ENCODE measurements at places on chromosomes 3 and 15. TPM values are rescaled to one million over a fixed set of nuclear protein-coding genes. Genes with fewer than 3 reads are reported as not detected.

DNA sequence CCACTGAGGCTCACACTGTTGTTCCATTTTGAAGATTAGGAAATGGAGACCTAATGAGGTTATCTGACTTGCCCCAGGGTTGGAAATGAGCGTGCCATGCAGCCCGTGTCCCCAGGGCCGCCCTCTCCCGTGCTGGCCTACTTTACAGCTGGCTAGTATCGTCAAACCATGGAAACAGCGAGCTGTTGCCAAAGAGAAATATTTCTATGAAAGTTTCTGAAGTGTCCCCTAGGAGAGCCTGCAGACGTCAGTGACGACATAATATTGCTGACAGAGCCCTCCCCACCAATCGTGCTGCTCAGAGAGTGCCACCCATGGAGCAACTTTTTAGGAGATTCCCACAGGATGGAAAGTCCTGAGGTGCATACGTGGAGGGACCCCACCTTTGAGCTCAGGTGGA, 11.2 kb upstream of the FAM174B start:
- H3K27ac ChIP-seq = no peak overlapping the region
- peaks cover 42% of the 10 kb centered on the region for H3K4me1 ChIP-seq
- no peak for DNase-seq
- no peak overlapping the region for H3K4me3 ChIP-seq

CPN2 gene
- total RNA-seq = not detected

SLC33A1 gene
- total RNA-seq = 21.8 TPM

GHSR gene
- total RNA-seq = not detected

GOLGA8H gene
- total RNA-seq = 0.24 TPM

DNA sequence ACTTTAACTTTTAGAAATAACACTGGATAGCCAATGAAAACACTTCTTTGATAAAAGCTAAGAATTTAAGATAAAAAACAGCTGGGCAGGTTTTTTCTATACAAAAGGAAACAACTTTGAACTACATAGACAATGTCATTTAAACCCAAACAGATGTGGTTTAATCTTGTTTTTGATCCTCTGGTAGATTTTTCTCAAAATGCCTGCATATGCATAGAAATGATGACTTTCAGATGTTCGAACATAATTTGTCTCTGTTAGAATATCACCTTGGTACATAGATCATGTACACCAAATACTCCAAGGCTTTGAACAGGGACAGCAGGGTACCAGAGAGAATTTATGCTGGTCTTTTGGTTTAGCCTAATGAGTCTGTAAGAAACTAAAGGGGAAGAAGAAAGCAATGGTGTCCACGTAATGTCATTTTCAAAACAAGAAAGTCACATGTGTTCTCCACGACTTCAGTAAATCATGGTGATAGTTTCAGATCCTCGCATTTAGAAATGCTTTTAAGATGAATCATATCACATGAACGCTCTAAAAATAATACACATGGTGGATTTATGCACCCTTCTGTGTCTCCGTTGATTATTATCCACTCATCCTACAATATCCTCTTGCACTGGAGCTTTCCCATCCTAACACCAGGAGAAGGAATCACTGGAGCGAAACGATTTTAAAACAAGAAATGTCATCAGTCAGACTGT, 160.1 kb upstream of the PDZRN3 start:
- no peak overlapping the region for H3K27ac ChIP-seq
- no peaks in the 10 kb centered on the region for H3K4me1 ChIP-seq
- DNase-seq = no peak
- no peaks in the 10 kb centered on the region for H3K36me3 ChIP-seq

GPR15 gene
- not detected for total RNA-seq

ARL6 gene
- total RNA-seq = 8.1 TPM

ZNF662 gene
- not detected for total RNA-seq

GRCh38 chr3:46538803-46539442, 27.2 kb downstream of the LRRC2 start:
- no peak for DNase-seq
- no peak overlapping the region for H3K27ac ChIP-seq
- no peaks in the 10 kb centered on the region for H3K27me3 ChIP-seq
- no peak overlapping the region for H3K4me3 ChIP-seq
- no peaks in the 10 kb centered on the region for H3K4me1 ChIP-seq
- H3K36me3 ChIP-seq = no peaks in the 10 kb centered on the region

SKOR1 gene
- 0.09 TPM for total RNA-seq

DNA sequence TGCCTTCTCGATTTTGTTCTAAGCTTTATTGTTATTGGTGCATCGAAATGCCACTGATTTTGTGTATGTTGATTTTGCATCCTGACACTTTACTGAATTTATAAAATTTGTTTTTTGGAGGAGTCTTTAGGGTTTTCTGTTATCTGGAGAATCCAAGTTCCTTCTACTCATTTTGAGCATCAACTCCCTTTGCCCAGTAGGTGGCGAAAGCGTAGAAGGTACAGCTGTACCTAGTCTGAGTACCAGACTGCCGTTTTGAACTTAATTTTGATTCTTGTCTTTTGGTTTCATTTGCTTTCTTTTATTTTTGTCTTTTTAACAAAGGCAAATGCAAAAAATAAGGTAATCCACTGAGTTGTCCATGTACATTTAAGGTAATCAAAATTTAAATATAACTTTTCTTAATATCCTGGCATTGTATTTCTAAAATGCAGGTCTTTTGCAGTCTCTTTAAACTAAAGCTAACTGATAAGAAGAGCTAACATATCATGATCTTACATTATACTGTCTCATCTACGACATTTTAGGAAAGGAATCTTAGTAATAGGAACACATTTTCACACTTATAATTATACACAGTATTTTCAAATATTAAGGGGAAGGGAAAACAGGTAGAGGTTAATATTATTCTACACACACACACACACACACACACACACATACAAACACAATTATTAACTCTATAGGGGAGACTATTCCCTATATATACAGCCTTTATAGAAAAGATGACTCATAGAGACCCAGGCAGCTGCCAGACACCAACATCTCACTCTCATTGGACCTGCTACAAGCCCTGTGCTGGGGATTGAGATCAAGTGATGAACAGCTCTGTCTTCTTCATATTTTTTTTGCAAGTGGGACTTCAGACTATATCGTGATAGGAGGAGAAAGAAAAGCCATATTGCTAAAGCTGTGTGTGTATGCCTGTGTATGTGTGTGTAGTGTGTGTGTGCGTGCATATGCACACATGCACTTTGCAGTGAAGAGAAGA, 71.8 kb downstream of the SYNPR start:
- H3K4me3 ChIP-seq = no peak overlapping the region
- H3K27me3 ChIP-seq = no peaks in the 10 kb centered on the region
- H3K4me1 ChIP-seq = peaks cover 7% of the 10 kb centered on the region
- peak; percentile 84 for DNase-seq

DNA sequence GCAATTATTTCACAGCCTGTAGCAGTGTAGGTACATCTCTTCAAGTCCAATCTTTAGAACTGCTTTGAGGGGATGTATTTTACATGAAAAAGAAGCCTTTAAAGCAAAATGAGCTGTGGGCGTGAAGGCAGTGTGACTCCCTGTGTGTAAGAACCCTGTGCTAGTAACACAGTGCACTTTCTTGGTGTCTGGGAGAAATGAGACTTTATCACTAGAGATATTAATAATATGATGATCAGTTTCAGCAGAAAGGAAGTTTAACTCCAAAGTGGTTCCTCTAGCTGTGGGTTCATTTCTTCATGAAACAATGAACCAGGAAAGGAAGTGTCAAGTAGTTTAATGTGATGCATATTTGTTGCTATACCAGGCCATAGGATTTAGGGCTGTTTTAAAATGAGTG, 41.5 kb downstream of the SLCO3A1 start:
- no peak for DNase-seq
- no peaks in the 10 kb centered on the region for H3K27me3 ChIP-seq
- no peak overlapping the region for H3K4me3 ChIP-seq
- no peaks in the 10 kb centered on the region for H3K4me1 ChIP-seq

DNA sequence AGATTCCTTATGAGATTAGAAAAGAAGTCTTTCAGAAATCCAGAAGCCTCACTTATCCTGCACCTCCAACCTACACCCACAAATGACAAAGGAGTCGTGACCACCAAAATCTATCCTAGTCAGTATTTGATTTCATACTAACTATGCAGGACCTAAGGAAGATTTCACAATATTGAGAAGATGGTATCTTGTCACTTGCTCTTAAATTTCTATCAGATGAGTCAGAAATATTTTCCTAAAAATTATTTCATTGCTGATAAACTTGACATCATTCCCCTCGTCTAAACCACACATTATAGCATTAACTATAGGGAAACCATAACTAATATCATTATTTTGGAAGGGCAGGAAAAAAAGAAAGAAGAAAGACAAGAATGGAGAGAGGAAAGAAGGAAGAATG, 138.0 kb upstream of the THBS1 start:
- no peaks in the 10 kb centered on the region for H3K36me3 ChIP-seq
- H3K27me3 ChIP-seq = no peaks in the 10 kb centered on the region
- H3K4me3 ChIP-seq = no peak overlapping the region
- no peak for DNase-seq

GRCh38 chr15:89332446-89332845, 2.2 kb downstream of the POLG start:
- H3K4me1 ChIP-seq = peaks cover 10% of the 10 kb centered on the region
- DNase-seq = peak; percentile 66
- H3K36me3 ChIP-seq = peaks cover 7% of the 10 kb centered on the region
- H3K27me3 ChIP-seq = peaks cover 25% of the 10 kb centered on the region
- peak overlapping the region; percentile 12 for H3K4me3 ChIP-seq

- no peak overlapping the region for H3K4me3 ChIP-seq
- DNase-seq = no peak
Measured at GRCh38 chr3:133191818-133192217, 153.6 kb downstream of the TMEM108 start.

DNA sequence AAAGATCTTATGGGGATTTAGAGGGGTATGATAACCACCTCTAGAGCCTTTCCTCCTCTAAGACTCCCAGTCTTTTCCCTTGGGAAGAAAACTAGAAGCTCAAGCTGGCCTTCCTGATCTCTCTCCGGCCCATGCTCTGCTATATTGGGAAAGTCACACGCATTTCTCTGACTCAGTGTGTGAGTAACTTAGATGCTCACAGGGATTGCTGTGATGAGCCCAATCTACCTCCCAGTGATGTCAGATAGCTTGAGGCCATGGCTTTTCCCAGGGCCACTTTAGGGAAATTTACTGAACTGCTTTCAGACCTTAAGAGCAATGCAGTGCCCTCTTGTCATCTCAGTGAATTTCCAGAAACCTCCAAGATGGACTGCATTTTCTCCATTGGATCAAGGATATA, 8.6 kb upstream of the ST8SIA2 start:
- no peak overlapping the region for H3K27ac ChIP-seq
- H3K27me3 ChIP-seq = peaks cover 4% of the 10 kb centered on the region
- H3K4me1 ChIP-seq = peaks cover 6% of the 10 kb centered on the region
- no peaks in the 10 kb centered on the region for H3K36me3 ChIP-seq
- DNase-seq = no peak

DNA sequence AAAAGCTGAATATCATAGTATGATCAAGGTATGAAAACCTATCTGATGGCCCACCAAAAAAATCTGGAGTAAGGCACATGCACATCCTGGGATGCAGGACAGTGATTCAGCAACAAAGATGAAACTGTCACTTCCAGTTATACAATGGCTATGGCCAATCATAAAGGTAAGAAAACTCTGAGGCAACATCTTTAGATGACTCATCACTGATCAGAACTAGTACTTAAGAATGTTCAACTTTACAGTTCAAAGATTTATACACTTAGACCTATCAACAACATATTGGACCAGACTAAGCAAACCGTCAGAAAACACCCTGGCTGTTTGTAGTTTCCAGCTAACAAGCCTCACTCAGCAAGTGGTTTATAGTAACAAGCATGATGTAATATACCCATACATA, 21.3 kb upstream of the PLCH1 start:
- H3K27ac ChIP-seq = no peak overlapping the region
- no peaks in the 10 kb centered on the region for H3K4me1 ChIP-seq
- peaks cover 5% of the 10 kb centered on the region for H3K36me3 ChIP-seq
- H3K4me3 ChIP-seq = no peak overlapping the region
- DNase-seq = no peak

AGBL1 gene
- 6.2 TPM for total RNA-seq

GRCh38 chr15:35728219-35728940, 182.4 kb upstream of the DPH6 start:
- no peak overlapping the region for H3K4me3 ChIP-seq
- no peaks in the 10 kb centered on the region for H3K36me3 ChIP-seq
- H3K27me3 ChIP-seq = no peaks in the 10 kb centered on the region
- DNase-seq = no peak
- no peak overlapping the region for H3K27ac ChIP-seq

DNA sequence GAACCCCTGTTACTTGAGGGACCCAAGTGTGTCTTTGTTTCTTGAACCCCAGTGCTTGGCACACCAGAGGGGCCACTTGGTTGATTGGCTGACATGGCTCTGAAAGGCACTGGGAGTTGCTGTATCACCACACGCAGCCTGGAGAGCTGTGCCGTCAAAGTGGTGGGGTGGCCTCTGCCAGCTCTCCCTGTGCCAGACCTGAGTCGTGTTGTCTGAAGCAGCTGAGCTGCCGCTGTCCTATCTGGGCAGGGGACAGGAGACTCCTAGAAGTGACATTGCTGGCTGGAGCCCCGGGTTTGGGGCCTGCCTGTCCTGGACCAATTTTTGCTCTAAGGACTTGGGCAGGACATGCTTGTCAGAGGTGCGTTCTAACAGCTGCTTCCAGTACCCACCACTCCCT, 5.5 kb upstream of the SNX22 start:
- peaks cover 7% of the 10 kb centered on the region for H3K4me1 ChIP-seq
- H3K36me3 ChIP-seq = no peaks in the 10 kb centered on the region
- no peak overlapping the region for H3K27ac ChIP-seq
- H3K27me3 ChIP-seq = peaks cover 10% of the 10 kb centered on the region

DNA sequence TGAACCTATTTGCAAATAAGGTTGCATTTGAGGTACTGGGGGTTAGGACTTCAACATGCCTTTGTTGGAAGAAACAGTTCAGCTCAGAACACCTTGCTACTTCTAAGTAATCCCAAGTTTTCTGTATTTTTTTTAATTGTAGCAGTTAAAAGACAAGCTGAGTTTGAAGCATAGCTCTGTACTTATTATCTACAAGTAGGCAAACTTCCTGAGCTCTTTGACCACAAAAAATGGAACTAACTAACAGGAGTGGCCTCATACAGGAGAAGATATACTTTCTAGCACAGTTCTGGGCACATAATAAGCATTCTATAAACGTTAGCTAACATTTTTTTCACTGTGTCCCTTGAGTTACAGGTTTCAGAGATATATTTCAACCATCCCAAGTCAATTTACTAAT, 159.2 kb downstream of the CHST2 start:
- DNase-seq = no peak
- no peaks in the 10 kb centered on the region for H3K4me1 ChIP-seq
- no peaks in the 10 kb centered on the region for H3K36me3 ChIP-seq
- no peaks in the 10 kb centered on the region for H3K27me3 ChIP-seq

GRCh38 chr3:59286791-59287531, 237.1 kb upstream of the CFAP20DC start:
- no peak overlapping the region for H3K27ac ChIP-seq
- no peak for DNase-seq
- H3K36me3 ChIP-seq = no peaks in the 10 kb centered on the region
- H3K4me3 ChIP-seq = no peak overlapping the region
- H3K4me1 ChIP-seq = no peaks in the 10 kb centered on the region
- no peaks in the 10 kb centered on the region for H3K27me3 ChIP-seq
